ENCODE measurements at places on chromosomes 2 and 18. TPM values are rescaled to one million over a fixed set of nuclear protein-coding genes. Genes with fewer than 3 reads are reported as not detected.

DNA sequence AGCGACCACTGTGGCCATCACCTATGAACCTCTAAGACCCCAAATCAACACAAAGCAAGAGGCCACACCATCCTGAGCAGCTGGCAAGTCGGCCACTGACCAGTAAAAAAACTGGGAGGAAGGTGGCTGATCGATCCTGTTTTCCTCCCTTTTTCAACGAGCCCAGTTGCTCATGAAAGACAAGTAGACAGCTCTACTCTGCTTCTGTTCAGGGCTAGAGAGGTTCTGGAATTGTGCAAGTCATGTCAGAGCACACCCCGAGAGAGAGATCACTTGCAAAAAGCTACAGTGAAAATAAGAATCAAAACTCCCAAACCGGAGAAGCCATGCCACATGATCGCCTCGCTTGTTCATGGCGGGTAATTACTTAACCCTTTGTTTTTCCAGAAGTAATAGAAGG is 34.6 kb downstream of the ZNF516 start:
- no peak overlapping the region for H3K27ac ChIP-seq
- H3K4me1 ChIP-seq, result peaks cover 7% of the 10 kb centered on the region
- peak; percentile 8 for DNase-seq
- H3K4me3 ChIP-seq, result no peak overlapping the region
- H3K27me3 ChIP-seq, result no peaks in the 10 kb centered on the region
- H3K36me3 ChIP-seq, result no peaks in the 10 kb centered on the region

DNA sequence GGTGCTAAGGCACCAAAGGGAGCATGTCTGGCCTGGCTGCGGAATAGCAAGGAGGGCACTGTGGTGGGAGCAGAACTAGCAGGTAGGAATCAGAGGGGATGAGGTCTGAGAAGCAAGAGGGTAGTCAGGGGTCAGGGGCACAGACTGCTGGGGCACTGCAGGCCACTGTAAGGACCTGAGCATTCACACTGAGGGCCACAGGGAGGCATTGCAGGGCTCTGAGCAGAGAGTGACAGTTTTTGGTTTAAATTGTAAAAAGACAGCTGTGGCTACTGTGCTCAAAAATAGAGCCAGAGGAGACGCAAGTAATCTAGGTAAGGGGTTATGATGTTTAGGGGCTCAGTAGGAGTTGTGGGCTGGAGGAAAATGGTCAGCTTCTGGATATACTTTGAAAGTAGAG is 41.5 kb downstream of the ARHGAP25 start:
- H3K27me3 ChIP-seq, result no peaks in the 10 kb centered on the region
- peaks cover 82% of the 10 kb centered on the region for H3K4me1 ChIP-seq
- peak overlapping the region; percentile 81 for H3K4me3 ChIP-seq
- peak overlapping the region; percentile 97 for H3K27ac ChIP-seq
- H3K36me3 ChIP-seq, result peaks cover 70% of the 10 kb centered on the region

- DNase-seq, result no peak
- peaks cover 51% of the 10 kb centered on the region for H3K27me3 ChIP-seq
- H3K27ac ChIP-seq, result no peak overlapping the region
- peaks cover 2% of the 10 kb centered on the region for H3K36me3 ChIP-seq
These were observed 28.0 kb downstream of the PLB1 start for GRCh38 chr2:28523902-28524301.

ALK gene
- not detected for total RNA-seq

DNA sequence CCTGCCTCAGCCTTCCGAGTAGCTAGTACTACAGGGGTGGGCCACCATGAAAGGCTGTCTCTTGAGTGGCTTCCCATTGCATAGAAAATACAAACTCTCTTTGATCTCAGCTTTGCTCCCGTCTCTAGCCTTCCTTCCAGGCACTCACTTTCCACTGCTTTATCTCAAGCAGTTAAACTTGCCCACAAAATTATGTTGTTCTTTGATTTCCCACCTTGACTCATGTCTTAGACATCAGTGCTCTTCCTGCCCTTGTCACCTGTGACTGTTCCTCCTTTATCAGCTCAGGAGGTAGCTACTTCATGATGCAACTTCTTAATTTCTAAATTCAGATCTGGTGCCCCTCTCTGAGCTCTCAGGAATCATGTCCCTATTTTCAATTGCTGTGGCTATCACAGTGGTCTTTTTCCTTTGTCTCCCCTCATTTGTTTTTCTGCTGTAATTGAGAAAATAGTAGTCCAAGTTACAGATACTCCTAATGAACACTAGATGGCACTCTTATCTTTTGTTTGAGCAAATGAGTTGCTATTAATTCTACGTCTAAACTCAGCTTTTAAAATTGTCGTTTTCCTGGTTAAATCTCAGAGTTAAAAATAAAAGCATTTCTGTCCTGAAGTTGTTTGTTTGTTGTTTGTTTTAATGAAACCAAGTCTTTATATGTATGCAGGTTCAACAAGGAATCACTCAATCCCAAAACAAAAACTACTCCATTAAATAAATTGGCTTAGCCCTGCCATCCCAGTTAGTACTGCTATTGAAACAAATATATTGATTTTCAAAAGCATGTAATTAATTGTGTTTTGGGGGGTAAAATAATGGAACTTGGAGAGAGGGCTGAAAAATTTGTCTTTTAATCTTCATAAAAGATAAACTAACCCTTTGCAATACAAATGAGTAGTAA is 46.9 kb upstream of the GREB1L start:
- no peaks in the 10 kb centered on the region for H3K4me1 ChIP-seq
- no peaks in the 10 kb centered on the region for H3K36me3 ChIP-seq
- no peak overlapping the region for H3K27ac ChIP-seq
- no peak overlapping the region for H3K4me3 ChIP-seq

GRCh38 chr2:234146087-234146826 is 95.8 kb downstream of the SPP2 start:
- no peak for DNase-seq
- H3K27me3 ChIP-seq, result peaks cover 3% of the 10 kb centered on the region
- H3K36me3 ChIP-seq, result peaks cover 4% of the 10 kb centered on the region
- no peak overlapping the region for H3K4me3 ChIP-seq

- H3K4me3 ChIP-seq, result no peak overlapping the region
- no peaks in the 10 kb centered on the region for H3K36me3 ChIP-seq
- H3K27me3 ChIP-seq, result peaks cover 2% of the 10 kb centered on the region
- no peak for DNase-seq
These were observed 328.6 kb downstream of the SLC8A1 start for GRCh38 chr2:40123326-40123725.

- H3K4me3 ChIP-seq, result no peak overlapping the region
- H3K4me1 ChIP-seq, result no peaks in the 10 kb centered on the region
- no peaks in the 10 kb centered on the region for H3K27me3 ChIP-seq
These were observed 250.9 kb downstream of the PTH2R start for GRCh38 chr2:208657468-208657867.

GRCh38 chr2:42133771-42134195 is 35.4 kb upstream of the EML4 start:
- H3K4me3 ChIP-seq, result peak overlapping the region; percentile 65
- peaks cover 3% of the 10 kb centered on the region for H3K36me3 ChIP-seq
- H3K27ac ChIP-seq, result peak overlapping the region; percentile 95

ACYP2 gene
- 9.6 TPM for total RNA-seq

DNA sequence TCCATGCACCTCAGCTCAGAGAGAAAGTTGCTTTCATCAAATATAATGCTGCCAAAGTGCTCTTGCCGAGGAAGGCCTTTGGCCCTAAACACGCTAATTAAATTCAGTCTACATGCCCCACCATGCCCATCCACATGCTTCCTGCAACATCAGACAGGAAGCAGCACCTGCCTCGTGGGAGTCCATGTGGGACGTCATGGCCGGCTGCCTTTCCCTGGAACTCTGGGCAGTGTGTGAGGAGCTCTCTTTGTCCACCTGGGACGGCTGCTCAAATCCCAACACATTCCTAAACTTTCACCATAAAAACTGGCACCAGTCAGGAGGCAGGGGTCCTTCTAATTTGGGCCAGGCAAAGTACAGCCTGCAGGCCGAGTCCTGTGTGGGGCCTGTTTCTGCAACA is 23.1 kb downstream of the FAM178B start:
- peaks cover 88% of the 10 kb centered on the region for H3K4me1 ChIP-seq
- H3K27ac ChIP-seq, result peak overlapping the region; percentile 98
- DNase-seq, result no peak
- H3K4me3 ChIP-seq, result peak overlapping the region; percentile 71

GRCh38 chr2:208192611-208193236 is 2.9 kb upstream of the C2orf80 start:
- no peaks in the 10 kb centered on the region for H3K36me3 ChIP-seq
- no peaks in the 10 kb centered on the region for H3K27me3 ChIP-seq
- H3K4me1 ChIP-seq, result no peaks in the 10 kb centered on the region
- no peak overlapping the region for H3K27ac ChIP-seq

- no peak for DNase-seq
- peaks cover 2% of the 10 kb centered on the region for H3K27me3 ChIP-seq
- H3K4me1 ChIP-seq, result no peaks in the 10 kb centered on the region
These were observed 6.1 kb downstream of the FIGN start for GRCh38 chr2:163729636-163730273.

- no peaks in the 10 kb centered on the region for H3K27me3 ChIP-seq
- H3K27ac ChIP-seq, result no peak overlapping the region
- no peak overlapping the region for H3K4me3 ChIP-seq
- no peaks in the 10 kb centered on the region for H3K36me3 ChIP-seq
These were observed 326.3 kb downstream of the EPHA4 start for GRCh38 chr2:221245772-221246171.

RAPGEF4 gene
- total RNA-seq, result 0.63 TPM

SKA1 gene
- 48.9 TPM for total RNA-seq

- H3K36me3 ChIP-seq, result peaks cover 80% of the 10 kb centered on the region
- no peak for DNase-seq
- no peak overlapping the region for H3K4me3 ChIP-seq
- no peaks in the 10 kb centered on the region for H3K27me3 ChIP-seq
- no peaks in the 10 kb centered on the region for H3K4me1 ChIP-seq
These were observed 109.7 kb downstream of the SP100 start for GRCh38 chr2:230525682-230526081.

DNA sequence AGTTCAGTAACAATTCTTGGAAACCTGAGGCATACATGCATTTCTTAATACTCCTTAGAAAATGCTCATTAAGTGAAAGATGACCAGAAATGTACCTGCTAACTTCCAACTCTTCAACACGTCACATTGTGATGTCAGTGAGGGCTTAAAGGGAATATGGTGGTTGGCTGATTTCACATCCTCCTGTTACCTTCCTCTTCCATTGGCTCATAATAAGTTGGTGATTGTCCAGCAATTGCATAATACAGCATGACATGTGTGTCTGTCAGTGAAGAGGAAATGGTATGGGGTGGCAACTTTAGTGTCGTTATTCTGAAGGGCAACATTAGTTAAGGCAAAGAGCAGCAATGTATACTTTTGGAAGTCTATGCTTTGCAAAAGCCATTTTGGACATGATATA is 26.0 kb downstream of the PLEK start:
- peaks cover 29% of the 10 kb centered on the region for H3K4me1 ChIP-seq
- H3K27me3 ChIP-seq, result peaks cover 13% of the 10 kb centered on the region
- H3K27ac ChIP-seq, result no peak overlapping the region
- no peak for DNase-seq
- H3K4me3 ChIP-seq, result no peak overlapping the region

- no peak overlapping the region for H3K27ac ChIP-seq
- peaks cover 15% of the 10 kb centered on the region for H3K36me3 ChIP-seq
- no peak for DNase-seq
- H3K27me3 ChIP-seq, result no peaks in the 10 kb centered on the region
These were observed 23.9 kb downstream of the NOL10 start for GRCh38 chr2:10665833-10666232.

MPV17 gene
- 78.0 TPM for total RNA-seq

GRCh38 chr2:216736326-216736725 is 41.0 kb upstream of the IGFBP5 start:
- H3K27me3 ChIP-seq, result peaks cover 11% of the 10 kb centered on the region
- no peaks in the 10 kb centered on the region for H3K4me1 ChIP-seq
- H3K27ac ChIP-seq, result no peak overlapping the region
- no peak for DNase-seq
- H3K36me3 ChIP-seq, result no peaks in the 10 kb centered on the region
- no peak overlapping the region for H3K4me3 ChIP-seq

- no peak for DNase-seq
- H3K4me3 ChIP-seq, result no peak overlapping the region
- no peak overlapping the region for H3K27ac ChIP-seq
- peaks cover 66% of the 10 kb centered on the region for H3K36me3 ChIP-seq
These were observed 40.8 kb downstream of the AGPS start for GRCh38 chr2:177433402-177433801.

- no peak for DNase-seq
- no peaks in the 10 kb centered on the region for H3K27me3 ChIP-seq
- H3K4me1 ChIP-seq, result peaks cover 10% of the 10 kb centered on the region
- H3K4me3 ChIP-seq, result no peak overlapping the region
These were observed 834.5 kb upstream of the ID2 start for GRCh38 chr2:7847321-7847720.

GRCh38 chr2:33891616-33892015 is 292.5 kb upstream of the FAM98A start:
- no peaks in the 10 kb centered on the region for H3K36me3 ChIP-seq
- no peak overlapping the region for H3K4me3 ChIP-seq
- H3K27me3 ChIP-seq, result no peaks in the 10 kb centered on the region

DNA sequence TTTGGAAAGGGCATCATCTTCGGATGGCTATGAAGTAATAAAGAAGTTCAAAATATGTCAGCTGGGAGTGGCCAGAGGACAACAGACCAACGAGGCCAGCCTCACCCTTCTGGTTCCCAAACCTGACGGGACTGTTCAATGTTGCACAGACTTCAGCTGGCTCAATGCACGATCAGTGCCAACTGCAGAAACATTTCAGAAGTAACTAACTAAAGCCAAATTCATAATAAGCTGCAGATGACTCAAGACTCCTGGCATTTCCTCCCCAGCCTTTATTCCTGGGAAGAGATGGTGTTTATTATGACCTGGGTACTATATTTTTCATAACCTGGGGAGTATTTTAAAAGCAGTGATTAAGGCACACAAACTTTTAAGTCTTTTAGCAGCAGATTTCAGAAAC is 3.8 kb upstream of the ATP6V1C2 start:
- peaks cover 53% of the 10 kb centered on the region for H3K27me3 ChIP-seq
- peaks cover 8% of the 10 kb centered on the region for H3K4me1 ChIP-seq
- no peak for DNase-seq
- no peak overlapping the region for H3K27ac ChIP-seq

GRCh38 chr2:41990688-41991087 is 57.1 kb upstream of the PKDCC start:
- H3K27ac ChIP-seq, result no peak overlapping the region
- no peak for DNase-seq
- H3K4me1 ChIP-seq, result no peaks in the 10 kb centered on the region
- H3K27me3 ChIP-seq, result peaks cover 12% of the 10 kb centered on the region

CCBE1 gene
- total RNA-seq, result not detected

EVX2 gene
- not detected for total RNA-seq

GRCh38 chr2:15511686-15512085 is 49.4 kb downstream of the NBAS start:
- H3K27ac ChIP-seq, result no peak overlapping the region
- no peak overlapping the region for H3K4me3 ChIP-seq
- H3K36me3 ChIP-seq, result peaks cover 26% of the 10 kb centered on the region

DNA sequence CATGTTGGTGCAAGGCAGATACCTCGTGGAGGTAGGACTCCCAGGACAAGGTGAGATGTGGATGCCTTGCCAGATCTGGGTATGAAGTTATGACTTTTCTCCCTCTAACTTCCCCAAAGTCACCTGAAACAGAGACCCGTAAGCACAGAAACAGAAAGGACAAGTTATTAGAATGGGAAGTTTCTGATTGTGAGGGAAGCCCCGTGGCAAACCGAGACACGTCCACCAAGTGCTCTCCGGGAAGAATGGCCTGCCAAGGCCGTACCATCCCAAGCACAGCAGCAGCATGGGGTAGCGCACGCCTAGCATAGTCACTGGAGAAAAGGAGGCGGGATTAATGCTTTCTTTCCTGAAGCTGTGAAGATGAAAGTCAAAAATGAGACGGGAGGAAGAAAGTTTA is 110.6 kb downstream of the ZNF532 start:
- no peaks in the 10 kb centered on the region for H3K36me3 ChIP-seq
- H3K27me3 ChIP-seq, result peaks cover 14% of the 10 kb centered on the region
- H3K4me1 ChIP-seq, result no peaks in the 10 kb centered on the region
- no peak for DNase-seq
- no peak overlapping the region for H3K27ac ChIP-seq

Measured in activated CD8-positive, alpha-beta T cell treated with anti-CD3 and anti-CD28 coated beads, Interleukin-2, amount 10 ng/mL, durations not matched to agents 7 days and 5 days (primary cell).